ENCODE measurements at places on chromosomes 7 and 10.
A peak's percentile ranks its signal among the peaks of the same experiment; 100 is the strongest.

DNA sequence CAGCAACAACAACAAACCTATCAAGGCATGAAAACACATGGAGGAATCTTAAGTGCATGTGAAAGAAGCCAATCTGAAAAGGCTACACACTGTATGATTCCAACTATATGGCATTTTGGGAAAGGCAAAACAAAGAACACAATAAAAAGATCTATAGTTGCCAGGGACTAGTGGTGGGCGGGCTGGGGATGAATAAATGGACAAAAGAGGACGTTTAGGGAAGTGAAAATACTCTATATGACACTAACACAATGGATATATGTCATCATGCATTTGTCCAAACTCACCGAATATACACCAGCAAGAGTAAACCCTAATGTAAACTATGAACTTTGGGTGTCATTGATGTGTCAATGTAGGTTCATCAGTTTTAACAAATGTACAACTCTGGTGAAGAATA, 89.1 kb downstream of the SEMA3E start:
- DNase-seq: no peak

DNA sequence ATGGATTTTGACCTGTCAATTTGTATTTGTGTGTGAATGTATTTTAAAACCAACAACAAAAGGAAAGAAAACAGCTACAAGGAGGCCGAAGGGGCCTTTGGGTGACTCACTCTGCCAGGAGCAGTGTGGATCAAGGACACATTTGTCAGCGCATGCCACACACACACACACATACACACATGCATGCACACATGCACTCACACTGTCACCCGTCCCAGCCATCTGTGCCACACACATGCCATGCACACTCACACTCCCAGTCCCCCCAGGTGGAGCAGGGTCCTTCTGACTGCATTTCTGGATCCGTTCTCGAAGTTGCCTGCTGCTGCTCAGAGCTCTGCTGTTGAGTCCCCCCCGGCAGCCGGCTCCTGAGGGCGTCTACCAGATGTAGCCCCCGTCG, 26.0 kb downstream of the SPOCK2 start:
- no peak for DNase-seq

GRCh38 chr7:127239814-127240213, 12.9 kb downstream of the GRM8 start:
- DNase-seq: no peak

DNA sequence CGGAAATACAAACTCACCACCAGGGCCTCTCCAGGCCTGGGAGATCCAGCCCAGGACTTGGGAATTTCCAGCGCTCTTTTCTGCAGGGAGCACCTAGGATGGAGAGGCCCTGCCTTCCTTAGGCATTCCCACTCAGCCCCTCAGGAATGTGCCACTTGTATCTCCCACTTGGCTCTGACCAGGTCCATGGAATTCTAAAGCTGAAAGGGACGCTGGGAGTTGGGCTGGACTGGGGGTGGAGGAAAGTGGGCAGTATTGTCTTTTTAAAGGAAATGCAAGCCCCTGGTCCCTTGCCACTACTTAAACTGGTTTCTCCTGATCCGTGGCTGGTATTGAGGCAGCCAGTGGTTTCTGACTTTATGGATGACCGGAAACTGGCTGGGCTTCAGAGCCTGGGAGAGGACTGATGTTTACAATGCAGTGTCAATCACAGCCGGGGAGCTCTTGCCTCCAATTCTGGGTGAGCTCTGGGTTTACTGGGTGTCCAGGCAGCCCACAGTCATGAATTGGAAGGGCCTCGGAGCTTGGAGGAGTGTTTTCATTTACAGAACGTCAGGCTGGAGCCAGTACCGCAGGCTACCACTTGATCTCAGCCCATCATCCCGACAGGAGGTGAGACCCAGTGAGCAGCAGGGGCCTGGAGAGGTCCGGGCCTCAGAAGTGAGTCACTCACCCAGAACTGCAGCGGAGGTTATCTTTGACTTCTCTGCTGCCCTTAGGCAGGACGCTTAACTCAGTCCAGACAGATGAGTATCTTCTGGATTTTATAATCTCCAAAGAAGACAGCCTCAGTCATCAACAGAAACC, 27.3 kb downstream of the AGAP3 start:
- no peak for DNase-seq

GRCh38 chr10:33626798-33627466, 292.5 kb upstream of the NRP1 start:
- no peak for DNase-seq

DNA sequence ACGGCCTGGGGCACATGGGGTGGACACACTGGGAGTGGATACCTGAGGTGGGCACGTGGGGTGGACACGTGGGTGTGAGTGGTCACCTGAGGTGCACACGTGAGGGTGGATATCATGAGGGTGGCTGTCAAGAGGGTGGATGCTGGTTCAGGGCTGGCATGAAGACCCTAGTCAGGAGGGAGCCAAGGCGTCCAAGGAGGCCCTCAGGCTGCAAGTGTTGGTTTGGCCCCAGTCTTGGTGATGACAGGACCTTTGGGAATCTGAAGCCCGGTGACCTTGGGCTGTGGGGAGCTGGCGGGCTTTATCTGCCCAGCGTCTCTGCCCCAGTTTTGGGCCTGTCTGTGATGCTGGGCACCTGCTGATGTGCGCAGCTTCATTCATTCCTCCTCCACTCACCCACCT, 24.9 kb upstream of the PFKFB3 start:
- DNase-seq: no peak

GRCh38 chr7:135147899-135148721, at the start of gene TMEM140:
Gene TMEM140, plus strand, starts transcription at chr7:135148072. Its CDS starts 16,370 bp downstream, at chr7:135164442.
- no peak for DNase-seq

DNA sequence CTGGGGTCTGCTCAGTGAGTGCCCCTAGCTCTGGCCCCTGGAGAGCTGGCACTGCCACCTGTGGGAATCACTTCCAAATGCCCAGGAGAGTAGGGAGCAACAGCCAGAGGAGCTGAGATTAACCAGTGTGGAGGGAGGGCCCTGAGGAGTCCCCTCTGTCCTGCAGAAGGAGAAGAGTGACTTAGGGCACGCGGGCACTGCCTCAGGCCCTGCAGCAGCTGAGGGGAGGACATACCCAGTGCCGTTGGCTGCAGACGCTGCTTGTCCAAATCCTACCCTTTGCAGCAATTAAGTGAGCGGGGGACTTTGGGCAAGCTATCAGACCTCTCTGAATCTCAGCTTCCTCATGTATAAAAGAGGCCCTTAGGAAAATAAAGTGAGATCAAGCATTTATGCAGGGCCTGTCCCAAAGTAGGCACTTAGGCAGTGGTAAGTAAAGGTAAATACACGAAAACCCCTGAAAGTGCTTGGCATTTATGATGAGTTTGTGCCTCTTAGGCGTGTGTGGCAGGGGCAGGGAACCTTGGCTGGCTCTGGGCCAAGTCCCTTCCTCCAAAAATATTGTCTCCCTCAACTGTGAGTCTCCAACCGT, 16.9 kb downstream of the PRF1 start:
- no peak for DNase-seq

DNA sequence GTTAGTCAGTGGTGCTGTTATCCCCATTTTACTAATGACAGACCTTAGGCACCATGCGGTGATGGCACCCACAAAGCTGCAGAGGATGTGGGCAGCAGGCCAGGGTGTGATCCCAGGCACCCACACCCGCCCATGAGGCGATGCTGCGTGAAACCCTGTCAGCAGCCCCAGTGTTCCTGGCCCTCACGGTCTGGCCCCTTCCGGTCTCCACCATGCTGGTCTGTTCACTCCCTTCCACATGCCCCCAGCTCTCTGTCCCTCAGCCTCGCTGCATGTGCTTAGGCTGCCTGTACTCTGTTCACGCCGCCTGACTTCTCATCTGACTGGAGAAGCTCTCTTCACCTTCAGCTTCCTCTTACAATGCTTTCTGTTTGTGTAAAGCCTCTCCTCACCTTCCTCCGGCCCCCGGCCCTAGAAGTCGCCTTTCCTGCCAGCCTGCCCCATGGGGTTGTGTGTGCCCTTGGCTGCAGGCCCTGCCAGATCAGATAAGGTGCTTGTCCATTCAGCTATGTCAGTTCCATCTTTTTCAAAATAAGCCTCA, 17.6 kb upstream of the ORAI2 start:
- DNase-seq: peak; percentile 33

DNA sequence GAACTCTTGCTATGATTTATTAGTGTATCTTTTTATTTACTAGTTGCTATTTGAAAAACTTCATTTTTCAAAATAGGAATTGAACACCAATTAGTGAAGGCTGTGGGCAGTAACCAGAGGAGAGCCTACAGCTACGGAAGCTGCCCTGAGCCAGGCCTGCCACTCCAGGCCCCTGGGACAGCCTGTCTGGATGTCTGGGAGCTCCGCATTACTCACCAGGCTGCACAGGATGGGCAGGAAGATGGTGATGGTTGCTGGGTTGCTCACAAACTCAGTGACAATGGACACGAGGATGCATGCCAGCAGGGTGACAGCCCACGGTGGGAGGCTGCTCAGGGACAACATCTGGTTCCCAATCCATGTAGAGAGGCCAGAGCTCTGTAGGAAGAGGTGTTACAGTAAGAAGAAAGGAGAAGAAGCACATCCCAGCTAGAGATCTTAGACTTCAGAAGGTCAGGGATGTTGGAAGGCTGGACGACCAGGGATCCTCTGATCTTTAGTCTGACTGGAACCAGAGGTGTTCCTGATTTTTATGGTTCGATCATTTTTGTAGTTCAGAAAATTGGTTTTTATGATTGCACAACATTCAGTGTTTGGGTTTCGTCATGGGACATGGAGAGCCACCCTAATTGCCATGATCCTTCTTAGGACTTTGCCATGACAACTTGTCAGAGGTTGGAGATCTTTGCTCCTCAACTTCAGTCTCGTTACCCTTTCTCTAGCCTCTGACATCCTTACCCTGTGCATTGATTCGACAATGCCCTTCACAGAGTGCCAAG, 23.2 kb downstream of the STMP1 start:
- no peak for DNase-seq

DNA sequence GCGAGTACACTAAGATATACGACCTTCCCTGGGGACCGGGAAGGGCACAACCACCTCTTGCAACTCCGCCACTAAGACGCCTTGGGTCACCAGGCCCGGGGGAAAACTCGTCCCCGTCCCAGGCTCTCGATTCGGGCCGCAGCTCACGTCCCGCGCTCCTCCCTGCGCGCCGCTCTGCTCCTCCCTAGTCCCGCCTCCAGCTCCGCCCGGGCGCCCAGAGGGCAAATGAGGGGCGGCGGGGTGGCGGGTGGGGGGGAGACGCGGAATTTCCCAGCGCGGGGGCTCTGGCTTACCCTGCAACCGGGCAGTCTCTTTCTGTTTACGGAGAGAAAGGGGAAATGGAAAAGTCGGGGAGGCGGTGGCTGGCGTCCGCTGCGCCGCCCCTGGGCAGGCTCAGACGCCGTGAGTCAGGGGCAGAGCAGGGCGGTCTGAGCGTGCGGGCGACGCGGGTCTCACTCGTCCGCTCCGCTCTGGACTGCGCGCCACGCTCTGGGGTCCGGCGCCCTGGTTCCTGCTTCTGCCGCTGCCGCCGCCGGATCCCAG, at the start of gene MAP3K8:
Gene MAP3K8 (plus strand): TSS at position 455 of the 543 bp plus-strand sequence. CDS start 4,755 bp downstream, outside the sequence.
- DNase-seq: peak; percentile 86

DNA sequence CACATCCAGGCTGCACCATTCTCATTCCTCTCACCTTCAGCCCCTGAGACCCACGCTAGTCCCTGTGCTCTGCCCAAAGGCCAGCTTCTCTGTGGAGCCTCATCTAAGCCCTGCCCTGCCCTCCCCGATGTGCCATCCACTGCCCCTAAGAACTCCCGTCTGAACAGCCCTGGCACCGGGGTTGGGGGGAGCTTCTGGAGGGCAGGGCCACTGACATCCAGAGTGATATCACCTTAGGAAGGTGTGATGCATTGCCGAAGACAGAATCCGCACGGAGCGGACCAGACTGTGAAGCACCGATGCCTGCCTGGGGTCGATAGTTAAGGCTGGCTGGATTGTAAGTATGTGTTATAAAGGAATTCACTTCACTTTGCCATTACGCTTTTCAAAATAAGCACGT, 511.0 kb downstream of the PTPRN2 start:
- DNase-seq: no peak

- no peak for DNase-seq
These were observed 410.4 kb downstream of the RPS24 start for GRCh38 chr10:78443900-78444571.

DNA sequence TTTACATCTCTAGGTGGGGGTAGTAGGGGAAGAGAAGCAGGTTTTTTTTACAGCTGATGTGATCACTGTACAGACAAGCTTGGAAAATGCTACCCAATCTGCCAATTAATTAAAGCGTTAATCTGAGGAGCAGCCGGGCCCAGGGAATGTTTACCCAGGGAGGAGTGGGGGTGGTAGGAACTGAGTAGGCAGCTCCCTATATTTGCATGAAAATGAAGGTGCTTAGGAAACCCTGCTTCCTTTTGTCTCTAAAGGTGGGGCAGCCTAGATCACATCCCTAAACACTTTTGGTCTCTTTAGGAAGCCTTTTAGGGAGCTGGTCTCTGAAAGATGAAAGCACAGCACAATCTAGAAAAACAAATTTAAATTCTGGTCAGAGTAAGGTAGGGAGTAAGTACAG, 53.0 kb upstream of the NFKB2 start:
- no peak for DNase-seq

DNA sequence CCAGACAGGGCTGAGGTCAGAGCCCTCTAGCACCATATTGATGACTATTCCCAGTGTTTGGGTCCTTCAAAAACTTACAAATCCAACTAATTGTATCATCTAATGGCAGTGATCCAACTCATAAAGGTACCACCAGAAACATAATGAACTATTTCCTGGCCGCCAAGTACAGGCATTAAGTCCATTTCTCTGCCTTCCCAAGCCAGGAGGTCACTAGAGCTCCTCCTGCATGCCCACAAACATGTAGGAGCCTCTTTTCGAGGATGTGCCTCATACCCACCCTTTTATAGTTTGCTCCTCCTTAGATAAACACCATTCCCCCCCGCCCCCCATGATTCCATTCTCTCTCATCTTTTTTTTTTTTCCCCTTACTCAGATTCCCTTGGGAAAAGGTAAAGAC, 91.3 kb downstream of the CHN2 start:
- DNase-seq: no peak

GRCh38 chr7:93717217-93717900, 142.8 kb upstream of the CALCR start:
- no peak for DNase-seq

DNA sequence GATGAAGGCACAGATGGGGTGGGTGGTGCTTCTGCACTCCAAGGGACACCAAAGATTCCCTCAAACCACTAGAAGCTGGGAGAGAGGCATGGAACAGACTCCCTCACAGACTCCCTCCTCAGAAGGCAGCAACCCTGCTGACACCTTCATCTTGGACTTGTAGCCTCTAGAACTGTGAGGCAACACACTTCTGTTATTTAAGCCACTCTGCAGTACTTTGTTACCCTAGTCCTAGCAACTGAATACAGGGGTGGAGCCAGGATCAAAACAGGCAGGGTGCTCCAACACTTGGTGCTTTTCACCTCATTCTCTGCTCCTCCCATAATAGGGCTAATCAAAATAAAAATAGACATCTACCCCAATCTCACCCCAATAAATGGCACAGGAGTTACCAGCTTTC, 2.3 kb upstream of the GSTO1 start:
- DNase-seq: no peak

DNA sequence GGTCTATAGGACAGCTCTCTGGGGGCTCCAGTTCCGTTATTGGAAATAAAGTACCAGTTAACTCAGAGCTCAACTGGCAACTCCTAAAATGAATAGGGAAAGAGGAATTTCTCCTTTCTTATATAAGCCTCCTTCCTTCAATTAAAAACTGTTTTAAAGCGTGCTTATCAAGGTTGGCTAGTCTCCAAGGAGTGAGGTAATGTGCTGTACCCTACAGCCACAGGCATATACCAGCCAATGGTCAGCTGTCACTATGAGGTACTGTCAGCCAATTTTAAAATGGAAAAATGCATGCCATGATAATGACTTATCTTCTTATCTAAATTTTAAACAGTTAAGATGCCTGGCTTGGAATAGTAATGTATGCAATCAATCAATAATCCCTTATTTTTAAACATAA, 76.2 kb downstream of the PLCE1 start:
- no peak for DNase-seq
